ENCODE measurements at places on chromosomes 1 and 21.
A peak's percentile ranks its signal among the peaks of the same experiment; 100 is the strongest.

DNA sequence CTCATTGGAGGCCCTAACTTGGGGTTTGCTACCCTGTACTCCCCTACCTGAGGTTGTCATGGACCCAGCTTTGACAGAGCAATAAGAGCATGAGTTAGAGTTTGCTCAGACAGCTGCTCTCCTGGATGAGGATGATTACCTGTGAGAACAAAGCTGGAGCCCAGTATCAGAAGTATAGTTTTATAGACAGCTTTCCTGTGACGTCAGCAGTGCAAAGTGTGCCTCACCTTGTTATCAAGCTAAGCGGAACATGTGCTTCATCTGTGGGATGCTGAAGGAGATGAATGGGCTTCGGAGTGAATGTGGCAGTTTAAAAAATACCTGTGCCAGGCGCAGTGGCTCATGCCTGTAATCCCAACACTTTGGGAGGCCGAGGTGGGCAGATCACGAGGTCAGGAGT is 5.4 kb upstream of the WDR47 start:
- no peak for DNase-seq

DNA sequence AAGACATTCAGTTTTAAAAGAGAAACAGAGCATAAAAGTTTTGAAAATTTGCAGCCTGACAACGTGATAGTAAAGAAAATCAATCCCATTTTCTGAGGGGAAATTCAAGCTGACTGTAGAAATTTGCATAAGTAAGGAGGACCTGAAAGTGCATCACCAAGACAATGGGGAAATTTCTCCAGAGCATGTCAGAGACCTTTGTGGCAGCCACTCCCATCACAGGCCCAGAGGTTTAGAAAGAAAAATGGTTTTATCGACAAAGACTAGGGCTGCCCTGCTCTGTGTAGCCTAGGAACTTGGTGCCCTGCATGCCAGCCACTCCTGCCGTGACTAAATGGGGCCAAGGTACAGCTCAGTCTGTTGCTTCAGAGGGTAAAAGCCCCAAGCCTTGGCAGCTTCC is 1640.2 kb upstream of the PRMT6 start:
- DNase-seq = no peak

DNA sequence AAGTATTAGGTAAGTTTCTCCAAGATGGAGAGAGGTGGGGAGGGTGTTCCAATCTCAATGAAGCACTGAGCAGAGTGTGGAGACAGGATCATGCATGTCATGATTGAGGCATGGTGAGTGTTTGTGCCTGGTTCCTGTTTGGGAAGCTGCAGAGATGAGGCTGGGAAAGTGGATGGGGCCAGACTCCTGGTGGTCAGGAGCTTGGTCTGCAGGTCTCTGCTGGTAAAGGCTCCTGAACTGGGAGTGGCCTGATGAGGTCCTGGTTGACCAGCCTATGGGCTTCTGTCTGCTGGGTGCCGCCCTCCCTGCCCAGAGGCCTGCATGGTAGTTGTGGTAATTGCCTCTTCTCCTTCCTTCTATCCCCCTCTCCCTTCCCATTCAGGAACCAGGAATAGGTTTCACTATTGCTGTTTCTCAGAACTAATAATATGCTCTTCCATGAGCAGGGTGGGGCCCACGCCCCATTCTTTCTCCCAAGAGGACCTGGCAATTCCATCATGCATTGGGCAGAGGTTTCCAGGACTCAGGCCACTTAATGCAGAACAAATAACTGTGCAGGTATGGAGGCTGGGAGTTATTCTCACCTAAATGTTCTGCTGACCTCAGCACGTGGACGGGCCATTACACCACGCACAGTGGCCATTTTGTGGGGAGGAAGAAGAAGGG is 24.5 kb downstream of the PROK1 start:
- no peak for DNase-seq

DNA sequence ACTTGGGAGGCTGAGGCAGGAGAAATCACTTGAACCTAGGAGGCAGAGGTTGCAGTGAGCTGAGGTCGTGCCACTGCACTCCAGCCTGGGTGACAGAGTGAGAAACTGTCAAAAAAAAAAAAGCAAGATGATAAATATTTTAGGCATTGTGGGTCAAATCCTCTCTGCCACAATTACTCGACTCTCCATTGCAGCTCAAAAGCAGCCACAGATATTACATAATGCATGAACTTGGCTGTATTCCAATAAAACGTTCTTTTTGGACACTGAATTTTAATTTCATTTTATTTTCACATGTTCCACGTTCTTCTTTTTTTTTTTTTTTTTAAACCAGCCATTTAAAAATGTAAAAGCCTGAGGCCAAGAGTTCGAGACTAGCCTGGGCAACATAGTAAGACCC is 69.4 kb downstream of the TCP10L start:
- DNase-seq = no peak

- peak; percentile 63 for DNase-seq
Observed at GRCh38 chr1:16248603-16249516, 11.9 kb upstream of the CPLANE2 start.

- DNase-seq = no peak
Observed at GRCh38 chr1:185360714-185361113, 43.7 kb upstream of the IVNS1ABP start.

GRCh38 chr1:199723250-199723956 is 304.1 kb upstream of the NR5A2 start:
- peak; percentile 10 for DNase-seq

DNA sequence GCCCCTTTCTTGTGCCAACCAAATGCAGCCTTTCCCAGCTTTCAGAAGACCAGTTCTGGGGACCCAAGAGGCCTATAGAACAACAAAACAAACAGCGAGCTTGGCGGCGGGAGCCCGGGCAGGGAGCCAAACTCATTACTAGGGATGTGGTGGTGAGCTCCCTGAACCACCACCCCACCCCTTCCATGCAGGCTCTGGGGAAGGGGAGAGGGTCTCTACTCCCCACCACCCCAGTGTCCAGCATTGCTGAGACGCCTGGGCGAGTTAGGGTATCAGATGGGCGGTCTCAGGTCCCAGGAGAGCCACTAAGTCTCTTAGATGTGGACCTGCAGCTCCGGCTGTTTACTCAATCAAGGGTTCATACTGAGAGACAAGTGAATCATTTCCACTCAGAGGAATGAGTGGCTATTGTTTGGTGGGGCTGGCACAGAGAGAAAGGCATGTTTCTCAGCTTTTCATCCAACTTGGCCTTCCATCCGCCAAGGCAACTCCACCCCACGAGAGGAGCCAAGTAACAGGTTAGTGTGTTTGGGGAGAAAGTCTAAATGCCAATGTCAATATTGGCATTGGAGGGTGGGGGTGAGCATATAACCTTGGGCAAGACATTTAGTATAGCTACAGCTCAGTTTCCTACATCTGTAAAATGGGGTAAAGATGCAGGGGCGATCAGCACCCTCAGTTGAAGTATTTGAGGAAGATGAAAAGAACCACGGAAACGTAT is 40.9 kb downstream of the PLXNA2 start:
- peak; percentile 70 for DNase-seq

GRCh38 chr1:27599605-27600497 is 4.1 kb downstream of the AHDC1 start:
- no peak for DNase-seq

GRCh38 chr1:93331412-93331811 is 14.3 kb upstream of the DR1 start:
- DNase-seq = no peak

DNA sequence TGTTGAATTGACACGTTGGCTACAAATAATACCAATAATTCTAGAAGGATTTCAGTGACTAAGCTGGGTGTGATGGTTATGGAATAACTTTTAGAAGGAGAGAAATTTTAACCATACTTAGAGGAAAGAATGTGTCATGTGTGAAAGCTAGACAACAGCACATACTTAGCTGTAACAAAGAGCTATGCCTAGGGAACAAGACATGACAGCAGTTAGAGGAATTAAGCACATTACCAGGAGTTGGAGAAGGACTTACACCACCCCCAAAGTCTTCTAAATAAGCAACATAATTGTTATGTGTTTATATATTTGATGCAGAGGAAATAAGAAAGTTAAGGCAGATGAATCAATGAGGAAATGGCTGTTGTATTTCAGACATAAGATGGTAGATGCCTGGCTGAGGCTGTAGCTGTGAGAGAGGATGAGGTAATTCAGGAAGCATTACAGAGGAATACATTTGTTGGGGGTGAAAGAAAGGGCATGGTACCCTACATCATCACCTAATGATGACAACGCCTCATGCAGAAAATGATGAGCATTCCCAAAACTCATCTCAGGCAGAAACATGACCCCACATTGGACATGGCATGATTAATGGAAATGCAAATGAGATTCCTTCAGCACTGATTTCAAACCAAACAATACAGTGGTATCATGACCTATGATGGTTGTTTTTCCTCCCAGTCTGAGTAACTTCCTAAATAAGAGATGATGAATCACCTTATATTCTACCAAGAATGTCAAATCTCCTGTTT is 211.5 kb downstream of the LHX8 start:
- peak; percentile 17 for DNase-seq

DNA sequence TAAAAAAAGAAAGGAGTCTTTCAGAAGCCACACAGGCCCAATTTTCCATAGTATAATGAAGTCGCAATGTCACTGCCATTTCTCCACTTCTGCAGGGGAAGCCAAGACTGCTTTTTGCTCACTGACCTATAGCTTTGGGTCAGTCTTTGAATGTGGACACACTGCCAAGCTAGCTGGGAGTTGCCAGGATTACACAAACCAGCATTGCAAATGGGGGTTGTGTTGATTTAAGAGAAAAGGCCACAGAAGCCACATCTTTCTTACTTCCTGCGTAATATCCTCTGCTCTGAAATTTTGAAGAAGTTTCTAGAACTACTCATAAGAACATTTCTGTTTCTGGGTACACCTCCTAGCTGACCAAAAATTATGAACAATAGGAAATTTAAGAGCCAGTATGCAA is 45.8 kb upstream of the SAMSN1 start:
- DNase-seq = peak; percentile 56

DNA sequence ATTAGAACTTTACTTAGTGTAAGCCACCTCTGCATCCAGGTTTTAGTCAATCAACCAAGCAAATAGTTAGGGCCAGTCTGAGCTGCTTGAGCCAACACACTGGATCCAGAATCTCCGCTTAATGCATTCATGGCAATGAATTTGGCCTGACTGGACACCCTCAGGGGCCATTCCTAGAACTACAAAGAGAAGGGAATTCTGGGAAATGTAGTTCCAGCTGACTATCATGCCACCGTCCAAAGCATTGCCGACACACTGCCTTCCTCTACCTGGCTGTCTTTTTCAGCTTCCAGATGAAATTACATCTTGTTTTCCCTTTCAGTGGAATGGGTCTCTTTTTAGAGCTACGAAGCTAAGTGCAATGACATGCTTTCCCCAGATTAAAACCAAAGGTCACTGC is 163.0 kb upstream of the IGSF21 start:
- no peak for DNase-seq

DNA sequence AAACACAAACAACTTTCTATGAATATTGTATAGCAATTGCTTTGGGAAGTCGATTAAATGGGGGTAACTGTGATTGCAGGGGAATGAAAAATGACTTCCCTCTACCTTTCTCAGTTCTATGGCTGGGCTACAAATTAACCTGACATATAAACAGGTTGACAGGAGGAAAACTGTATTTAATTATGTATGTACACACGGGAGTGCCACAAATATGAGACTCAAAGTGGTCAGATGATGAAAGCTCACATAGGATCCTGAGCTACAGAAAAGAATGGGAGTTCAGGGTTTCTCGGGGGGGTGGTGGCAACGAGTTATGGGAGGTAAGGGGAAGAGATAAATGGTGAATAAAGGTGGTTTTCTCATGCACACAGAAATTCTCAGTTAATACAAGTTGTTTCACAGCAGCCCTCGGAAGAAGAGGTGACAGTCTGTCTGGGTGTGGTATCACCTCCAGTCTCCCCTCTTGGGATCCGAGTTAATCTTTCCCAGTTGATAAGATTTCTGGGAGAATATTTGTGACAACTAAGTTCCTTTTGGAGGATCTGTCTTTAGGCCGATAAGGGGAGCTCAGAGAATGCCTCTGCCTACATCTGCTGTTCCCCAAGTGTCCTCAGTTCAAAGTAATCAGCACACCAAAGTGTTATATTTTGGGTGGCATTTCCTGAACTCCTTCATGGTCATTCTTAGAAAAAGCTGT is 26.3 kb downstream of the GADD45A start:
- DNase-seq = no peak
